ENCODE measurements at places on chromosomes 7 and 10.

DNA sequence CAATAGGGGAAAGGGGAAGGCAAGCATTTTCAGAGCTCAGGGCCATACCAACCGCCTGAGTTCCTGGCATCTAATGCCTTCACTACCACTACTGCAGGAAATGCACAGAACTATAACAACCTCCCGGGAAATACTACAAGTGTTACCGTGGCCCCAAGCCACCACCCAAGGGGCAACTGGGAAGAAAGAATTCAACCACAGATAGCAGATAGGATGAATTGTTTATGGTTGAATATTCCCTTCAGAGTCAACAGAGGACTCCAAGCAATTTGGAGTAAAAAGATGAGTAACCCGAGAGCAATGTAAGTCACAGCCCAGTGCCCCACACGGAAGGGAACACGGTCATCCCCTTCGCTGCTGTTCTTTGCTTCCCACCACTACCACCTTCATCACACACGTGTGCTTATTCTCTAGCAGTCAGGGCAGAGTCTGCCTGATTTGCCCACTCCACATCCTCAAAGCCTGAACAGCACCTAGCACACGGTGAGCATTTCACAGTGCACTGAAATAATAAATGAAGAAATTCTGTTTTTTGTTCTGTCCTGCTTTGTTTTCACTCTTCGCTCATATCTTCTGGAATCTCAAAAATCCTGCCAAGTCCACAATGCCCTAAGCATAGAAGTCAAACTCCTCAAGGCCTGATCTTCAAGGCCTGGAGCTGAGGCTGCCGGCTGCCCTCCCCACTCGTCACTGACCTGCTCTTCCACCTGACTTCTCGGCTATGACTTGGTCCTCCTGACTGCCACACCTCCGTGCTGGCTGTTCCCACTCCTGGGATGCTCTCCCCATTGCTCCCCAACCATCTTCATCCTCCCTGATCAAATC, 221.1 kb downstream of the KCNMA1 start:
- DNase-seq = no peak

DNA sequence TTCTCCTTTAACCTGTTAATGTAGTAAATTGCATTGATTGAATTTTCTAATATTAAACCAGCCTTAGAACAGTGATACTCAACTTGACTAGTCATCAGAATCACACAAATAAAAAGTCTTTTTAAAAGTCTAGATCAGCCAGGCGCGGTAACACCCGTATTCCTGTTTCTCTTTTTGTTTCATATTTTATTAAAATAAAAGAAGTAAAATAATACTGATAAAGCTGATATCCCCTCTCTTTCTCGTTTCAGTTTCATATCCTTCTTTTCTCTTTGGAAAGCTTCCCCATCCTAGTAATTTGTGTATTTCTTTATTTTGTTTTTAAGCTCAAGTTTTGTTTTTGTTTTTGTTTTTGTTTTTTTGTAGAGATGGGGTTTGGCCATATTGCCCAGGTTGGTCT, 9.3 kb downstream of the SMO start:
- DNase-seq = no peak

- DNase-seq = no peak
Observed at GRCh38 chr7:141915565-141915964, 634 bp upstream of the OR9A4 start.

DNA sequence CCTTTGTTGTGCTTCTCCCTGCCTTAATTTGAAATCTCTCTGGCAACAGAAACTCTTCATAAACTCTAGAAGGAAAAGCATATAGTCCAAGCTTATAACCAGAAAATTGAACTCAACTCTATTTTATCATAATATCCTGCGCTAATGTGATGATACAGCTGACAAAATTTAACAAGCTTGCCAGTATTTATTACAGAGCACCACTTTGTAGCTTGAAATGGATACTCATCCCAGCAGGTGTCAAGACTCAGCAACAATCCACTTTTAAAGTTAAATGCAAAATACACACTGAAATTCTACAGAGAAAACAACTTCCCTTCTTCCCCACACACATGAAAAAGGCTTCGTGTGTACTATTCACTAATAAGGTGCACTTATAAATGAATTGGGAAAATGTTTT, 228.9 kb downstream of the AGMO start:
- DNase-seq = no peak

DNA sequence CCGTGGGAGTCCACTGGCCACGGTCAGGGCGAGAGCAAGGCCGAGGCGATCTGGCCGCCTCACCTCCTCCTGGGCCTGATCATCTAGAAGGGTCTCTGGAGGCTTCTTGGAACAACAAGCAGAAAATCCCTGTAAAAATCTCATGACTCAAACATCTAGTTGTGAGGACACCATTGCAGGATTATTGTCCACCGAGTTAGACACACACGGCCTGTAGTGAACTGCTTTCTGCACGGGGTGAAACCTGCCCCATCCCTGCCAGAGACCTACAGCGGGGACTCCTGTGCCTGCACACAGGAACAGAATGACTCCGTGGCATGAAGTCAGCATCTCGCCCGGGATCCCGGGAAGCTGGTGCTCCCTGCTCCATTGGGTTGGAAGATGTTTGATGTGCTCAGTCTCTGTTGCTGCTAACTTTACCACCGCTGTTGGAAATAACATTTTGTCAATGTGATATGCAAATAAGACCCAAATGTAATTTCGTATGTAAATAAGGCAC, 267.0 kb upstream of the TCERG1L start:
- DNase-seq = no peak

- no peak for DNase-seq
Observed at GRCh38 chr7:64101943-64102655, 56.9 kb downstream of the ZNF727 start.

- DNase-seq = no peak
Observed at GRCh38 chr10:5449823-5450222, 37.5 kb downstream of the NET1 start.

GRCh38 chr10:132816718-132817117, 30.8 kb upstream of the NKX6-2 start:
- DNase-seq = no peak

- DNase-seq = peak; percentile 37
Observed at GRCh38 chr7:90178679-90179278, 24.5 kb downstream of the STEAP1 start.

DNA sequence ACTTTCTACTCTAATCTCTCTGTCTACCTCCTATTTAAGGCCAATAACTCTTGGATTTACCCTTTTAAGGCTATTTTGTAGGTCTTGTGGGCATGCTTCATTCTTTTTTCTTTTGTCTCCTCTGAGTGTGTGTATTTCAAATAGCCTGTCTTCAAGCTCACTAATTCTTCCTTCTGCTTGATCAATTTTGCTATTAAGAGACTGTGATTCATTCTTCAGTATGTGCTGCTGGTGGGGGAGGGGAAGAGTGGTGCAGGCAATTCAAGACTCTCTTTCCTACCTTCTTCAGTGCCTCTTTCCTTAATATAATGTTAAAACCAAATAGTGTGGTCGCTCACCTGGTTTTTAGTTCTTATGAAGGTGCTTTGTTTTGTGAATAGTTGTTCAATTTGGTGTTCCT, 20.0 kb downstream of the ABCB1 start:
- DNase-seq = no peak

DNA sequence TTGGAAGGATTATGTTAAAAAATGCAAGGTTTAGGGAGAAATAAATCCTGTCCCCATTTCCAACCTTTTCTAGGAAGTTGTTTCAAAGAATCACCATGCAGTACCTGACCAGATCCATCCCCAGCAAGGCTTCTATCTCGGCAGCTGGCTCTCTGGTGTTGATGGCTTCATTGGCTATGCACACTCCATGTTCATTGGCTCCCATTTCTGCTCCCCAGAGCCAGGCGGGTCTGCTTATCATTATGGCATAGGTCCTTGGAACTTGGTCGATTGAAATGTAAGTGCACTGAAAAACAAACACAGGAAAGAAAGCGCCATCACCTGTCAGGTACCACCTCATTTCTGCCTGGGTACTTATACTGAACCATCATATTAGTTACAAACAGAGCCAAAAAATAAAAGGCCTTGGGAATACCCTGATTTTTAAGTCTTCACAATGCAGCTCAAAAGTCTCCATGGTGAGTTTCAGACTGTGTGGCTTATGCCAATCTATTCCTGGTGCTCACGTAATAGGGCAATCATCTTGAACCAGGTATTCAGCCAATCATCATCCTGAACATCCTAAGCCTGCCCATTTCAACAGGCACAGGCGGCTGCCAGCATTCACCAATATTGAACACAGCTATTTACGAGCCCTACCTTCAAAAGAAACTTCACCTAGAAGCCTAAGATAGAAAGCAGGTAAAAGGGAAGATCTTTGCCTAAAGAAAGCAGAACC, 34.4 kb downstream of the SCRN1 start:
- DNase-seq = no peak

DNA sequence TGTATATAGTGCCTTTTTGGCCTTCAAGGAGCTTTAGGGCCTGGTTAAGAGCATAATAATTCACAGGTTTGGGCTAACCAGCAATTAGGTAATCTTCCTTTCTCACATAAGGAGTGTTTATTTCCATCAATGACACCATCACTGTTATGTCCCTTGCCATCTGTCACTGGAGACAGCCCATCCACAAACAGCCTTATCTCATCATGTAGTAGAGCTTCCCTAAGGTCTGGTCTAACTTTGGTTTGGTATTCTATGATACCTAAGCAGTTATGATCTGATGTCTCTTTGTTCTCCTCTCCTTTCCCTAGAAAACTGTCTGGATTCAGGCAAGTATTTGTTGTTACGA, 26.4 kb downstream of the MAPK8 start:
- DNase-seq = no peak

GRCh38 chr7:1068619-1069018, 19.3 kb upstream of the GPER1 start:
- DNase-seq = no peak

DNA sequence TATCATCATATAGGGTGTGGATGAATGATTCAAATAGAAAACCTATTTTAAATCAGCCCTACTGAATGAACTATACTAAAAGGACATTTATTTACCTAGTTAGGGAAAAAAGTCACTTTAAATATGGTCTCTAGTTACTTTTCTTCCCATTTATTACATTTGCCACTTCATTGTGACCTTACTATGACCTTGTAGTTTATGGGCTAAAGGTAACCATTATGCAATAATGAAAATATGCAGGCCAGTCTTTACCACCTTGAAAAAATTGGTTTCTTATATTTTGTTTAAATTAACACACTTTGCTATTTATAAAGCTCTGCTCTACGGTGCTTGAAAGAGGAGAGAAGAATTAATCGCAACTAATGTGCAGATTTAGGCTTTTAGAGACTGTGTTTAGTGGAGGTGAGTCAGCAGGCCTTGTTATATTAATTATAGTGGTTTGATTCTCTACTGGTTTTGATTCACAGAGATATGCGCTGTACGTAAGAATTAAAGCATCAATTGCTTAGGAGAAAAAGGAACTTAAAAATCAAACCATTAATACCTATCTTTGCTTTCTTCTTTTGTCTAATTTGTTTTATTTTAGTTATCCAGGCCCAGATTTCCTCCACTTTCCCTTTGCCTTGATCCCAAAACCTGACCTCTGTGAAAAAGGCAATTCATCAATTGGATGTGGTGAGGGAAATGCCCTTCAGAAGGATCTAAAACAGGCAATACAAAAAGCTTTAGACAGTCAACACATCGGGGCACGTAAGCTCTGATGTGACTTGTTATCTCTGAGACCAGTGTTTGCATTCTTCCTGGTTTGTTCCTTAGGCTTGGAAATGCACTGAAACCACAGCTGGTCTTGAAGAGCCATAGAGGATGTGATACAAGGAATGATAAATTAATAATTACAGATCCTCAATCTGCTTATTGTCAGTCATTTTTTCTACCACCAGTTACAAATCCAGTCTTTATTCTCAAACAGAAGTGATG, 141.2 kb upstream of the HDAC9 start:
- no peak for DNase-seq

- no peak for DNase-seq
Observed at GRCh38 chr10:89156161-89156835, 50.8 kb downstream of the CH25H start.

DNA sequence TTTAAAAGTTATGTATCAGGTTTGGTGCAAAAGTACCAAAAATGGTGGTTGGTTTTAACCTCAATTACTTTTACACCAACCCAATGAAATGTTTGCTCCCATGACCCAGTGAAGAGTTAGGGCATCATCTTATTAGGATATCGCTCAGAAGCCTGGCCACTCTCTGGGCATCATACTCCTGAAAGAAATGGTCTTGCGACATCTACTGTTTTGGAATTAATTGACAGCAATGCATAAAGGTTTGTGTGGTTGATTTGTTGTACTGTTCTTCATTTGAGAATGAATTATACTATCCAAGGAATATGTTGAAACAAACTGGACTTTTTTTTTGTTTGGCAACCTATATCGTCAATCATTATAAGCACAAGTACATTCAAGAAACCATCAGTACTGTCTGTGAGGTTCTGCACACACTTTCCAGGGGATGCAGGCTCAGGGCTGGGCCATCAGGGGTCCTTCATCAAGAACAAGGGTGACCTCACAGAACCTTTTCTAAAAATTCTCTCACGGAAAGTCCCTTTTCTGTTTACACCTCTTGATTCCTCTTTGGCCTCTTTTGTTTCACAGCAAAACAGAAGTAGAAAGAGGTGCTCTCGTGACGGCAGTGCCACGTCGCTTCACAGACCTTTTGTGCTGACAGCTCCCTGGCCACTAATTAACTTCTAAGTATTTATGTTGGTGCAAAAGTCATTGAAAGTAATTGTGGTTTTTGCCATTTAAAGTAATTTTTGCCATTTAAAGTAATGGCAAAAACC, 117.2 kb upstream of the KLF6 start:
- peak; percentile 68 for DNase-seq

DNA sequence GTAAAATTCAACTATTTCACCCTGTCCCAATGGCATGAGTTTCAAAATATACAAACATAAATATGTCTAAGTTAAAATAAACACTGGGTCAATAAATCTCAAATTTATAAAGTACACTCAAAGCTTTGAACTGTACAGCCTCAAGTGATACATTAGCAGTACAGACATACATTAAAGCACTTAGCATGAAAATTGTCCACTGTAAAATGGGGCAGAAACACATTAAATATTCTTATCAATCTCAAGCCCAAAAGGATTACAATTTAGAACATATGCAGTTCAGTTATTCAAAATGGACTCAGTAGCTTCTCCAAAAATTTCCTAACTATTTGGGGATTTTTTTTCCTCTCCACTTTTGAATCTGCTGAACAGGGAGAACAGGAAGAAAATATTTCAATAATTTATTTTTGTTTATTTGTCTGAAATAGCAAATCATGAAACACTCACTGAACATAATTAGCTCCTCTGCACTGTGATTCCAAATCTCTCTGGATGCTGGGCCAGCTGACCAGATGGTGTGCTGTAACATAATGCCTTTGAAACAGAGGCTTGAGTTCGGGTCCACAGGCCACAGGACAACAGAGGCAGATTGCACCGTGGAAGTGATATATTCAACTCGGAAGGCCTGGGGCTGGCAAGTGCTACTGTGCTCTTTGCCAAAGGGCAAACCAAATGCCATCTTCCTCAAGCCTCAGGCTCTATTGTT, 248.9 kb upstream of the LRRN3 start:
- no peak for DNase-seq

- DNase-seq = no peak
Observed at GRCh38 chr7:1690359-1690958, 20.4 kb downstream of the ELFN1 start.

GRCh38 chr10:132927824-132928223, 14.5 kb downstream of the CFAP46 start:
- no peak for DNase-seq

All from activated CD8-positive, alpha-beta T cell treated with anti-CD3 and anti-CD28 coated beads for 36 hours (primary cell).